MCF 10A (cell line): ENCODE measurements at places on chromosomes 16 and 17.

- peak; percentile 80 for DNase-seq
Measured at GRCh38 chr17:71978435-71978834, 142.4 kb upstream of the SOX9 start.

GRCh38 chr16:19696961-19697360 lies 21.1 kb downstream of the KNOP1 start:
- no peak for DNase-seq

DNA sequence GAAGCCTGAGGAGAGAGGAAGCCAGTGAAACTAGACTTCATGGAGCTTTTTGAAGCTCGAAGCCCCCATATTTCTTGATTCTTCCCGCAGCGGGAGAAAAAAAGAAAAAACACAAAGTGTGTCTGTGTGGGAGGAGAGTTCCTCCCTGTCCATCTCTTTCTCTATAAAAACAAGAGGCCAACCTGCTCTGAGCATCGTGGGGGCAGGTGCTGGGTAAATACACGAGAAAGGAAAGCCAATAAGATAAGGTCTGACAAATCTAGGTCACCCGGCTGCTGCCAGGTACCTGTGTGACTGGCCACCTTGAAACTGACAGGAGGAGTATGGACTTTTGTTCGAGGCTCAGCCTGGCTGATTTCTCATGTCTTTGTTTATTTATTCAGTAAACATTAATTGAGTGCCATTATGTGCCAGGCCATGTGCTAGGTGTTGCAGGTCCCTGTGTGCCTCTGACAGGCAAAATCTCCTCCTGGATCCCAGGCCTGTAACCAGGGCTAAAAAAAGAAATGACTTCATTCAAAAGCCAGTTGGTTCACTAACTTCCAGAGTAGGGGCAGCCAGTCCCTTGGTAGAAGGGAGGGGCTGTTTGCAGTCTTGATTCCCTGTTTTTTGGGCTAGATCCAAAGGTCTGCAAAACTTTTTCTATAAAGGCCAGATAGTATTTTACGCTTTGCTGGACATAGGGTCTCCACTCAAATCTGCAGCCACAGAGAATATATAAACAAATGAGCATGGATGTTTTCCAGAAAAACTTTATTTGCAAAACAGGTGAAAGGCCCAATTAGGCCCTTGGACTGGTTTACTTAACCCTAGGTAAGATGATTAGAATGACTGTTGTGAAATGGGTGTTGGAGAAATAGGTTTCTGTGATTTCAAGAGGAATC lies 35.6 kb downstream of the YPEL2 start:
- no peak for DNase-seq

DNA sequence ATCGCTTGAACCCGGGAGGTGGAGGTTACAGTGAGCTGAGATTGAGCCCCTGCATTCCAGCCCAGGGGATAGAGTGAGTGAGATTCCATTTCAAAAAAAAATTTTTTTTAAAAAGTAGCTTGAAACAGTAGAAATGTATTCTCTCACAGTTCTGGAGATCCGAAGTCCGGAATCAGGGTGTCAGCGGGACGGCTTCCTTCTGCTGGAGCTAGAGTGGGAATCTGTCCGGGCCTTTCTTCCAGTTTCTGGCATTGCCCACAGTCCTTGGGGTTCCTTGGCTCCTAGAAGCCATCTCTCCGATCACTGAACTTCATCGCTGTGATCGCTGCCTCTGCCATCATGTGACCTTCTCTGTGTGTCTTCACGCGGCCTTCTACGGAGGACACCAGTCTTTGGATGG lies 181.2 kb upstream of the CIBAR2 start:
- DNase-seq, result no peak

- no peak for DNase-seq
Measured at GRCh38 chr16:66524601-66525164, 25.2 kb downstream of the TK2 start.

GRCh38 chr17:59402760-59403159 lies 71.3 kb downstream of the YPEL2 start:
- DNase-seq, result no peak

DNA sequence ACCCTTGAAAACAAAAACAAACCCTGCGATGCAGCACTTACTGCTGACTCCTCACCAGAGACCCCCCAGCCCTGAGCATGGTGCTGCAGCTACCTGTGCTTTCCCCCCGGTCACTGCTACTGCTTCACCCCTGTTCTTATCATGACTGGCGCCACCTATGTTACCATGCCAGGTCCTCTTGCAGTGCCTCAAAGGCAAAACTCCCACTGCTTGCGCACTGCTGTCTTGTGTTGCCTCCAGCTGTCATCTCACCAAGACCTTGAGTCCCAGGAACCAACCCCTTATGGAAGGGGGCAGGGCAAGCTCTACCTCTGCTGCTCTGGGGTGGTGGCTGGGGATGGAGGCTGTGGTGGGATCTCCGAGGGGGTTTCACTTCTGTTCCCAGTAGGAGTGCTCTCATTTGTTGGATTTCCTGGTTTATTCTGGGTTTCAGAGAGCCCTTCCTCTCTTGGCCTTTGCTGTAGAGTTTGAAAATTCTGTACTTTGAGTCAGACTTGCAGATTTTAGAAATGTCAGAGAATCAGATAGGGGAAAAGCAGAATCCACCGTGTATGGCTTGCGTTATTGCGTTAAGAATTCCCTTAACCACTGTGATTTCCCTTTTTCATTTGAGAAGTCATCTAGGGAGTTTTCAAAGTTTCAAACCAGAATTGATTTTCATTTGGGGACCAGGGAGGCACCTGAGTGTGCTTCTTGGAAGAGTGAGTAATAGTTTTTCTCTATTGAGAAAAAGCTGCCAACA lies 96.6 kb downstream of the SPECC1 start:
- no peak for DNase-seq

- DNase-seq, result no peak
Measured at GRCh38 chr16:3054965-3055733, 8.8 kb downstream of the MMP25 start.

DNA sequence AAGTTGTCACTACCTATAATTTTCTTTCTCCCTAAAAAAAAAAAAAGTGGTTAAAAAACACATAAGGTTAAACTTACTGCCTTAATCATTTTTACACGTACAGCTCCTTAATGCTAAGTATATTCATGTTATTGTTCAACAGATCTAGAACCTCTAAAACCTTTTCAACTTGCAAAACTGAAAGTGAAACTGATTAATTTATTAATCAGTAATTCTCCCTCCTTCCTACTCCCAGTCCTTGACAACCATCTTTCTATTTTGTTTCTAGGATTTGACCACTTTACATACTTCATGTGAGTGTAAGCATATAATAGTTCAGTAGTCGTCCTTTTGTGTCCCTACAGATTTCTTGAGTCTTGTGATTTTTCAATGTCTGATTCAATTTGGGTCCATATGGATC lies 251.4 kb upstream of the KIF2B start:
- DNase-seq, result no peak

DNA sequence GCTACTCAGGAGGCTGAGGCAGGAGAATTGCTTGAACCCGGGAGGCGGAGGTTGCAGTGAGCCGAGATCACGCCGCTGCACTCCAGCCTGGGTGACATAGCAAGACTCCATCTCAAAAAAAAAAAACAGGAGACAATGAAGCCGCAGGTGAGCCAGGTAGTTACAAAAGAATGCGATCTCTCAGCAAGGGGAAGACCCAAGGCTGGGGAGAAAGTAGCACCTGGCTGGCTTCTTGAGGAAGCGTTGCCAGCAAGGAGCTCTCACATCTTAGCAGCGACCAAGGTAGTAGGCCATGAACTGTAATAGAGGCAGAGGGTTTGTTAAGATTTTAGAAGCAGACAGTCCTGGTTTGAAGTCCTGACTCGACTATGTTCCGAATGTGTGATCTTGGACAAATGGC lies 175.0 kb downstream of the AIPL1 start:
- no peak for DNase-seq

GRCh38 chr17:77395501-77396048 lies 254.8 kb downstream of the SEC14L1 start:
- no peak for DNase-seq

DNA sequence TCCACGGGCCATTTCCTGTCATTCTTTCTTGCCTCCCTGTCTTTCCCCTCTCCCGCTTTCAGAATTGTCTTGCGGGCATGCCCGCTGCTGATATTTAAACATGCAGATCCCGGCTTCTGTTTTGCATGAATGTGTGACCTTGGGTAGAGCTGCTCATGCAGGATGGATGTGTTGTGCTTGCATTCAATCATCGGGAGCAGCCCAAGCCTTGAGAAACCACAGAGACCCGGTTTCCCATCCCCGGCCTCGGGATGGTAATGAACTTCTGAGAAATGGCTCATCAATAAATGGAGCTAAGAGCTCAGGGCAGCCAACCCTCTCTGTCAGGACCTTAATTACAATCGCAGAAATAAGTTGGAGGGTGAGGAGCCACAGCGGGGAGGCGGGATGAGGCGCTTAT lies 303.7 kb upstream of the TNRC6C start:
- no peak for DNase-seq
